NCI-H1417 (cell line): ENCODE measurements at places on chromosomes 4 and X.

- no peak for DNase-seq
Observed at GRCh38 chrX:44675362-44676024, 132.8 kb upstream of the FUNDC1 start.

- no peak for DNase-seq
Observed at GRCh38 chr4:65535113-65535512, 135.2 kb downstream of the EPHA5 start.

GRCh38 chr4:106690487-106690886 lies 321.9 kb upstream of the GIMD1 start:
- DNase-seq, result no peak

GRCh38 chr4:15493411-15493810 lies 23.7 kb downstream of the CC2D2A start:
- DNase-seq, result no peak

GRCh38 chr4:109728385-109728784 lies 1.5 kb downstream of the PLA2G12A start:
- no peak for DNase-seq

DNA sequence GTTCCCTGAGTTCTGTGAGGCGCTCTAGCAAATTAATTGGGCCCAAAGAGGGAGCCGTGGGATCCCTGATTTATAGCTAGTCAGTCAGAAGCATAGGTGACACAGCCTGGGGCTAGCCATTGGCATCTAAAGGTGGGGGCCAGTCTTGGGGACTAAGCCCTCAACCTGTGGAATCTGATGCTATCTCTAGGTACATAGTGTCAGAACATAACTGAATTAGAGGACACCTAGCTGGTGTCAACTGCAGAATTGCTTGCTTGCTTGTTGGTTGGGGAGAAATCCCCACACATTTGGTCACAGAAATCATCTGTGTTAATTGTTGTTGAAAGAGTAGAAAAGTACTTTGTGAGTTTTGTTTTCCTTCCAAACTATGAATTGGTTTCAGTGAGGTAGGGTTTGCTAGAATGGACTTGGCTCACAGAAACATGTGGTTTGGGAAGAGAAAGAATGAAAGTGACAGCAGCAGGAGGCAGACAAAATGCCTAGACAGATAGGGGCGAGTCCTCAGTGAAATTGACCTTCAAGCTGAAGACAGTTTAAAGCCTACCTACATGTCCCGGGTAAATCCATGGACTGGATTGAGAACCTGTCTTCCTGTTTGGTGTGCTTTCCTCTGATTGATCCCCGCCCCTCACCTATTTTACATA lies 12.8 kb upstream of the GPR82 start:
- no peak for DNase-seq

DNA sequence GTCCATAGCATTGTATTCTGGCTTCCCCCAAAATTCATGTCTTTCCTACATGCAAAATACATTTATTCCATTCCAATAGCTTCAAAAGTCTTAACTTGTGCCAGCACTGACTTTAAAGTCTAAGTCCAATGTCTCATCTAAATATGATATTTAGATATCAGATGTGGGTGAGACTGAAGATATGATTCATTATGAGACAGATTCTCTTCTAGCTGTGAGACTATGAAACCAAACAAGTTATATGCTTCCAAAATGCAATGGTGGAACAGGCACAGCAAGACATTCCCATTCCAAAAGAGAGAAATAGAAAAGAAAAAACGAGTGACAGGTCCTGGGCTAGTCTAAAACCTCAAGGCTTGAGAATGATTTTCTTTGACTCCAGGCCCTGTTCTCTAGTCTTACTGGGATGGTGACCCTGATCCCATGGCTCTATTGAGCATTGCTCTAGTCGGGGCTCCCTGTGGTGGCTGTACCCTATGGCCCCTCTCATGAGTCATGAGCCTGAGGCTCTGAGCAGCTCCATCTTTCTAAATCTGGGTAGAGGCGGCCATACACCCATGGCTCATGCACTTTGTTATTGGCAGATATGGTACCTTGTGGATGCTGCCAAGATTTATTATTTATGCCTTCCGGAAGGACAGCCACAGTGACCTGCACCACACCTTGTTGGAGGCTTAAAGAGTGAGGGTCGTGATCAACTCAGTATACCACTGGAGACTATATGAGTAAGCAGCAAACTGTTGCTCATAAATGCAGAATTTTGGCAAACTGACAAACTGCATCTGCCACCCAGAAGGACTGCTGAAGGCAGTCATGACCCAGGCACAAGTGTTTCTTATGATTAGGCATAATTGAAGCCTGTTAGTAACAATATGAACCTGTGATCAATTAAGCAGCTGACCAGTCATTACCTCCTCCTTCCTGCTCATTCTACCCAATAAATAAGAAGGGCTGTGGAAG lies 38.5 kb upstream of the BOD1L1 start:
- DNase-seq, result no peak

DNA sequence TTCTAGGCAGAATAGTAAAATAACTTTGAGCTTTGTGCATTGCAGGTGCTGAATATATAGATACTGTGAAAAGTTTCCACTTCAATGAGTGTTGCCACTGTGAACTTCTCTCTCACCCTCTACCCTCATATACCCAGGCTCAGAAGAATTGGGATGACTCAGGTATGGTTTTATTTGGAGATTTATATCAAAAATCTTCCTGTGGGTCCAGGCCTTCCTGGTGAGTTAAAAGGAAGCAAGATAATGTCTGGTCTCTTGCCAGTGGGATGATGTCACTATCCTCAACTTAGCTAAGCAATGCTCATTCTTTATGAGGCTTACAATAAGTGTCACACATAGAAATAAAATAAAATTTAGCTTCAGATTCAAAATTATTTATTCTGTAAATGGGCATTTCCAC lies 153.3 kb upstream of the TENT5D start:
- no peak for DNase-seq

DNA sequence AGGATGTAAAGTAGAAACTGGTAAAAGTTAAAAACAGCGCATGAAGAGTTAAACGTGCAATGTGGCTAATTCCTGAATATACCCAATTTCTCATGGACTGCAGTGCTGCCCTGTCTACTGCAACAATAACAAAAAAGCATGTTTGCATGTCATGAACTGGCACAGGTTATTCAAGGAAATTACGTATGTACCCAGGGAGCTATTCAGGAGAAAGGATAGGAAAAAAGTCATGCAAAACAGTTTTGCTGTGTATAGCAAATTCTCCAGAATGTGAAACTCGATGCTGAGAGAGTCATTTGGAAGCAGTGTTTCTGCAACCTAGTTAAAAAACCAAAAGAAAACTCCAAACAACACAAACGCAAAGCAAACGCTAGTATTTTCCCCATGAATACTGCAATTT lies 381.5 kb upstream of the PRKX start:
- no peak for DNase-seq

DNA sequence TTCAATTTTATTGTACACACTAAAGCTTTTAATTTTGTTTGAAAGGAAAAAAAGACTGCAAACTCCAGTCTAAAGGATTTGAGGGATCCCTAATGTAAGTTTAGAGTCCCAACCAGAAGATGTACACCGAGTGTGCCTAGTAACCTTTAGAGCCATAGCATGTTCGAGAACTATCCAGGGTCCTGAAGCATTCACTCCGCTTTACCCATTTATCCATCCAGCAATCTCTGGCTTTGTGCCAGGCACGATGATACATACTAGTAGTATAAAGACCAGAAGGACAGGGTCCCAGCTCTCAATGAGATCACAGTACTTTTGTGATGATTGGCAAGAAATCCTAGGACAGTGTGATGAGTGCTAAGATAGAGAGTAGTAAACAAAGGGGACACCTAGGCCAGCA lies 168.7 kb downstream of the STK32B start:
- DNase-seq, result no peak

DNA sequence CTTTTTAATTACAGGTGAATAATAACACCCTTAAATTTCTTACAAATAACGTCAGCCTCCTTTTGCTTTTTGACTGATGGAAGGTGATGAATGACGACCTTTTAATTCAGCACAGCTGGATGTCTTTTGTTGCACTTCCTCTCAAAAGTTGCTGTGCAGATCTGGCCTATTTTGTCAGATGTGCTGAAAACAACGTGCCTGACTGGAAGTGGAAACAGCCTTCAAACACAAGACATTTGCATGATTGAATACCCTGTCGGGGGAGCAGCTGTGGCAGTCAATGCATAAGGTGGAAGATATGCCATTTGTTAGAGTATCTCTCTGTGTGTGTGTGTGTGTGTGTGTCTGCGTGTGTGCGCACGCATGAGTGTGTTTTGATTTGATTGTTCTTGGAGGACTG lies 579.7 kb downstream of the SPRY1 start:
- DNase-seq, result peak; percentile 85

DNA sequence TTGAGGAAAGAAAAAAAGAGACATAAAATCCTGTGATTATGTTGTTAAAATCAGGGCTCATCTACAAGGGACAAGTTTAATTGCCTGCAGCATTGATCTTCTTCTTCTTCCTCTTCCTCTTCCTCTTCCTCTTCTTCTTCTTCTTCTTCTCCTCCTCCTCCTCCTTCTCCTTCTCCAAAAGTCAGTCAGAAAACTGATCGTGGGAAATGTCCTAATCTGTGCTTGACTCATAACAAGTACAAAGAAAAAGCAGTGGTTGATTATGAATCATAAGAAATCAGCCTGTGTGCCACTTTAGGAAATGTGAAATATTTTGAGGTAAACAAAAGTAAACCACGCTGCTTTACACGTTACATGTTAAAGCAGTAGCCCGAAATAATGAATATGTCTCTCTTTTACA lies 2.7 kb upstream of the ATP10D start:
- no peak for DNase-seq

DNA sequence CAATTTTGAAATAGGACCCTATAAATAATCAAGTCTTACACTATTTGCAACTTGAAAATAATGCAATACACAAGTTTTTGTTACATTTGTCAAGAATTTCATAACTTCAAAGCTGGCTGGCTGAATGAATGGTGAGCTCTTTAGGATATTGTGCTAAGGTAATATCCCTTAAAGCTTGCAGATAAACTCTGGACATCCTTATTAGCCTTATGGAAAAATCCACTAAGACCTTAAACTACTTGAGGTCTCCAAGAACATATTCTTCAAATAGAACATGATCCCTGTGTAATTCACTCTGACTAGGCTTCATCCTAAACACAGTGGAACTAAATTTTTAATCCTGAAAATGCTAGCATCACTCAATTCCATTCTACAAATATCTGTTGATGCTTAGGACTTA lies 199.3 kb downstream of the PACRGL start:
- no peak for DNase-seq

GRCh38 chr4:138736362-138736761 lies 279.2 kb upstream of the NOCT start:
- no peak for DNase-seq

DNA sequence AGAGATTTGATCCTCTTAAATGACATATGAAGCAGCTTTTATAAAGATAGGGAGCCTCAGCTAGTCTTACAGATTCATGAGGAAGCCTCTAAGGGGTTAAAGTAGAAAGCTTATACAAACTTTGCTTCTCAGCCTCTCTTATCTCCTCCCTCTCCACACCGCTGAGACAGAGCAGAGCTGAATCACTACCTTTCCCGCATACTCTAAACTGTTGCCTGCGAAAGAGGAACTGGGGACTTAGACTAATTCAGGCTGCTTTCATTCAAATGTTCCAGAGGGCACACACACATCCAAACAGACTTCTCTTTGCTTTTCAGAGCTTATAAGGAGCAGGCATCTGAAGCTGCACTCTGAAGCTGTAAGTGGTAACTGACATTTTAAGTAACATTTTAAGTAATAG lies at the start of gene SERTM2:
Gene SERTM2, plus strand, starts transcription at position 169 of the 400 bp plus-strand sequence. CDS start 7,213 bp downstream, outside the sequence.
- no peak for DNase-seq

DNA sequence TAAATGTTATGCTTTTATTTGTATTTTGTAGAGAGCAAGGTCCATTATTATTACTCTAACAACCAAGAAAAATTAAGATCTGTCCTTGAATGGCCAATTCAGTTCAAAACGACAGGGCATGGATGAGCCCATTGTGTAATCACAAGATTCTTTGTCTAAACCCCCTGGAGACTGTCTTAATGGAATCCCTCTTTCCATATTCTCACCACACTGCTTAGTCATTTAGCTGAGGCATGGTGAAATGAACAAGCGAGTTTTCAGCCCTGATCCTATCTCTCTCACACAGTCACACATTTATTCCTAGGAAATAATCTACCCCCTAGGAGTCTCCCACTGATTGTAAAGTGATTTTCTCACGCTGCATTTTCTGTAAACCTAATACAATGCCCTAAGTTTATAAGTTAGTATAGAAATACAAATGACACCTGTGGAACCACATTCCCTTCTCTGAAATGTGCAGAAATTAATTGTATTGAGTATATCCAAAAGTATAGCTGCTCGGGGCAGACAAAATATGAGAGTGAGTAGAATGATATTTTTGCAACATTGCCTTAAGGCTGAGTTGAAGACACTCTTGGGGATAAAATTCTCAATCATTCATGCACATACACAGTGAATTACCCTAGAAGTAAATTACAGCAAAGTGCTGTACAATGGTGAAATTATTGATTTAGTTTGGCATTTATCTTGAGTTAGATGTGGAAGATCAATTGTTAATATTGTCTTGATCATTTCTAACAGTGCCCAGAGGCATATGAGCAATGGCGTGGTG lies 119.7 kb upstream of the PCDH7 start:
- peak; percentile 12 for DNase-seq

DNA sequence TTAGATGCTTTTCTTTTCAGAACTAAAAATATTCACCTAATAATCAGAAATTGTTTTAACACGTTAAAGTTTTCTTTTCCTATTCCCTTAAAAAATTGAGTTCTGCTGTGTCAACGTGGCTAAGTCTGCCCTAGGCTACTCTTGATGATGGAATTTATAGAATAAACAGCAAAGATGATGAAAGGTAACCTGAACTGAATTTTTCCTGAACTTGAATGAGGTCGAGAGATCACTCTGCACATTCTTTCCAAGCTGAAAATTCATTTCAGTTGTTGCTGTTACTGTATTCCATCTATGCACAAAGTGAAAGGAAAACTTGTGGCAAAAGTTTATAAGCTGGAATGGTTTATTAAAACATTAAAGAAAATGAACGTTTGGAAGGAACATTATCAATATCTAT lies 245.9 kb upstream of the GIMD1 start:
- no peak for DNase-seq

- DNase-seq, result no peak
Observed at GRCh38 chrX:78653118-78653822, 5.9 kb downstream of the RTL3 start.

DNA sequence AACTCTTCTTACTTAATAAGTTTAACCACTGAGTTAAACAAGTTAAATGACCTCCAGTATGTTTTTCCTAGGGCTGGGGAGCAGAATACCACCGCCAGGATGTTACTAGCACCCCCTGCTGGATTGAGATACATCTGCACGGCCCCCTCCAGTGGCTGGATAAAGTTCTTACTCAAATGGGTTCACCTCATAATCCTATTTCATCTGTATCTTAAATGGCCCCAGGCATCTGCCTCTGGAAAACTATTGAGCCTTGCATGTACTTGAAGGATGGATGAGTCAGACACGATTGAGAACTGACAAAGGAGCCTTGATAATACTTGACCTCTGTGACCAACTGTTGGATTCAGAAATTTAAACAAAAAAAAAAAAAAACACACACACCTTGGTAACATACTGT lies 61.5 kb upstream of the MMAA start:
- DNase-seq, result peak; percentile 48

DNA sequence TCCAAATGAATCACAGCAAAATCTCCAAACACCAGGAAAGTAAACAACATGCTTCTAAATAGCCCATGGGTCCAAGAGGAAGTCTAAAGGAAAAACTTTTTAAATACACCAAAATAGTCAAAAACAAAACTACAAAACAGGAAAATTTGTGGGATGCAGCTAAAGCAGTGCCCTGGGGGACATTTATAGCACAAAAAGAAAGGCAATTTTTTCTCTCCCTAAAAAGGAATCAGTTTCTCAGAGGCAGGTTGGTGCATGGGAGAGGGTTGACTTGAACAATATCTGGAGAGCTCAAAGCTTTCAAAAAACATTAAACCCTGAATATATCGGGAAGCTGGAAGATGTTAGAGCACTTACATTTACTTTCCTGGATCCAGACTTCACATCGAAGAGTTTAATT lies 15.7 kb upstream of the DUSP9 start:
- no peak for DNase-seq
